Upper lobe of left lung (tissue), 6 donors: ENCODE measurements at places on chromosomes 1 and 21. TPM values are rescaled to one million over a fixed set of nuclear protein-coding genes. Genes with fewer than 3 reads are reported as not detected.

GRCh38 chr1:7551442-7551841, 219.7 kb upstream of the VAMP3 start:
- H3K4me1 ChIP-seq = peaks cover 25% of the 10 kb centered on the region
- no peak overlapping the region for H3K27ac ChIP-seq
- no peak overlapping the region for H3K4me3 ChIP-seq

DNA sequence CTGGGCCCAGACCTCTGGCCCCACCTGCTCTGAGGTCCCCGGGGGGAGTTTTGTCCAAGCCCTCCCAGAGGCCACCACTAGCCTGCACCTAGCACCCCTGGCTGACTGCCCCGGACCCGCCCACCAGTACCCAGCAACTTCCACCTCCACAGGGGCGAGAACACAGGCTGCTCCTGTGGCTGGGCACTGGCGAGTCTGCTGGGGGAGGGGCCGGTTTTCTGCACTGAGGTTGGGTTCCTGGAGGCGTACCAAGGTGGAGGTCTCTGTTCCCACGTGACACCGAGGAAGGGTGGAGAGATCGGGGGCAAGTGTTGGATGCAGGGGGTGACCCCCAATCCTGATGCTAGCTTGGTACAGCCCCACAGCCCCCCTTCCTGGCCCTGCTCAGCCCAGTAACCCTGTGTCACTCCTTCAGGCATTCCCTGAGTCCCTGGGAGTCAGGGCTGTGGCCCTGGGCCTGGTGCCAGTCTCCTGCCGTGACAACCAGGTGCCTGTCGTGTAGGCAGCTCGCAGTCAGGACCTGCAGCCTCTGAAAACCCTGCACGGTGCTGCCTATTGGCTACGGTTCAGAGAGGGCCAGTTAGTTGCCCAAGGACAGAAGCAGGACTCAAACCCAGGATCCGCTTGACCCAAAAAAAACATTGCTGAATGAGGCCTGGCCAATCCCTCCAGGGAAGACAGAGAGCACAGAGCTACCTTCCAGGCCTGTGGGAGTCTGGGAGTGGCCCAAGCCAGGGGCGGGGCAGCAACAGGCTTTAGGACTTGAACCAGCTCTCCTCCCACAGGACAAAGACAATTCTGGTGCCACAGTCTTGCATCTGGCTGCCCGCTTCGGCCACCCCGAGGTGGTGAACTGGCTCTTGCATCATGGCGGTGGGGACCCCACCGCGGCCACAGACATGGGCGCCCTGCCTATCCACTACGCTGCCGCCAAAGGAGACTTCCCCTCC, 3.1 kb downstream of the ESPN start:
- no peak for DNase-seq
- H3K36me3 ChIP-seq = no peaks in the 10 kb centered on the region
- H3K27me3 ChIP-seq = peaks cover 11% of the 10 kb centered on the region
- no peak overlapping the region for H3K27ac ChIP-seq
- H3K4me1 ChIP-seq = peaks cover 30% of the 10 kb centered on the region

DNA sequence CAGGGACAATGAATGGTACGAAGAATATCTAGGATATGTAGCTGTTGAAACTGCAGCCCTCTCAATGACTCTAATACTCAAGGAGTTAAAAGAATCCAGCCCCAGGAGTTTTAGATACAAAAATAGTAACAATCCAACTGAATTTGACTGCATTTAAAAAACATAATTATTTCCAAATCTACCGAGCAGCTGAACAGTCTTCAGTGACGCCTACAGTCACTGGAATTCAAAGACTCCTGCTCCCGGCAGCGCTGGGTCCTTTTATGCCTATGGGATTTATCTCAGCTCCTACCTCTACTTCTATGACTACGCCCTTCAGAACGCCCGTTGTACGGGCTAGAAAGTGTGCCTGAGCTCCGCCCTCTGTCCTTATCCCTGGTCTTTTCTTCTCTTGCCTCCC, 55.7 kb downstream of the WARS2 start:
- peak overlapping the region; percentile 5 for H3K4me3 ChIP-seq
- no peaks in the 10 kb centered on the region for H3K27me3 ChIP-seq
- no peak overlapping the region for H3K27ac ChIP-seq
- no peak for DNase-seq

- no peak overlapping the region for H3K4me3 ChIP-seq
- no peak for DNase-seq
- no peaks in the 10 kb centered on the region for H3K36me3 ChIP-seq
These were observed 22.2 kb upstream of the EPHB2 start for GRCh38 chr1:22688466-22688865.

DNA sequence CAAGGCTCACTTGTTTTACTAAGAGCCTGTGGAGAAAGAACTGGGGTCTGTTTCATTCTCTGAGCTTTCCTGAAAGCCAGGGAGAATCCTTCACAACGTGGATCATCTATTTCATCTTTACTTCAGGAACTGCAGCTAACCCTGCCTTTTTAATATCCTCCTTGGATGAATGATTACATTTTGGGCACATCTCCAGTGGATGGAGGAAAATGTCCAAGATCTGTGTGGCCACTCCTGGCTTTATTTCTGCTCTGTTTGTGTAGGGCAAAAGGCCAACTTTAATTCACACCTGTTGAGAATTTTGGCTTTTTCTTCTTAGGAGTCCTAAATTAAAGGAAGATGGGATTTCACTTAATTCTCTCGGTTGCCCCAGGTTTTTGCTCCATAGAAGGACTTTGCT, 69.5 kb upstream of the CACNA1E start:
- H3K4me1 ChIP-seq = no peaks in the 10 kb centered on the region
- no peak overlapping the region for H3K4me3 ChIP-seq
- no peaks in the 10 kb centered on the region for H3K36me3 ChIP-seq
- H3K27me3 ChIP-seq = no peaks in the 10 kb centered on the region

DNA sequence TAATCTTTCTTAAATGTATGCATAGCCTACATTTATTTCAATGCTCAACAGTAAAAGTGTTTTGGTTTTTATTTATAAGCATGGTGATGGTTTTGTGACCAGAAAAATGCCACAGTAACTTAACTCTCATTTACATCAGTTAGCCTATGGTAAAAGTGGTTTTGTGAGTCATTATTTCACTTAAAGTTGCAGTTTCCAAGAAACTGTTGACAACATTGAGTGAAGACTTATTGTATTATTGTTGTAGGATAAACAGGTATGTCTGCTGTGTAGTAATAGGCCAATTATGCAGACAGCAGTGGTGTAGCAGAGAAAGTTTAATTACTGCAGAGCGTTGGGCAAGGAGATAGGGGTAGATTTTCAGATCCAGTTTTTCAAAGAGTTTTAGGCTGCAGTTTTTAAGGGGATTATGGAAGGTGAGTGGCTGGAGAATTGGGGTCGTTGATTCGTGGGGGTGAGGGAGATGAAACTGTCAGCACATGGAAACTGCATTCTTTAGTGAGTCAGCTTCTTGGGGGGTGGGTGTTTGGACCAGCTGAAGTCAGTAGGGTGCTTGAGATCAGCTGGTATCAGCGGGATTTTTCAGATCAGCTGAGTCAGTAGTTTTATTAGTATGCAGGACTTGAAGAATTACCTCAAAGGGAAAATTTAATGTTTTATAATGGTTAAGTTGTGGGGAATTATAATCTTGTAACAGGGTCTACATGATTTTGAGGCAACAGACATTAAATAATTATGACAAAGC, 168.7 kb upstream of the FMN2 start:
- H3K27ac ChIP-seq = no peak overlapping the region
- no peaks in the 10 kb centered on the region for H3K4me1 ChIP-seq
- DNase-seq = no peak
- no peak overlapping the region for H3K4me3 ChIP-seq

- peaks cover 22% of the 10 kb centered on the region for H3K4me1 ChIP-seq
- H3K4me3 ChIP-seq = peak overlapping the region; percentile 51
- peak overlapping the region; percentile 85 for H3K27ac ChIP-seq
- peak; percentile 94 for DNase-seq
- no peaks in the 10 kb centered on the region for H3K27me3 ChIP-seq
These were observed 11.5 kb upstream of the COL16A1 start for GRCh38 chr1:31715087-31715872.

DNA sequence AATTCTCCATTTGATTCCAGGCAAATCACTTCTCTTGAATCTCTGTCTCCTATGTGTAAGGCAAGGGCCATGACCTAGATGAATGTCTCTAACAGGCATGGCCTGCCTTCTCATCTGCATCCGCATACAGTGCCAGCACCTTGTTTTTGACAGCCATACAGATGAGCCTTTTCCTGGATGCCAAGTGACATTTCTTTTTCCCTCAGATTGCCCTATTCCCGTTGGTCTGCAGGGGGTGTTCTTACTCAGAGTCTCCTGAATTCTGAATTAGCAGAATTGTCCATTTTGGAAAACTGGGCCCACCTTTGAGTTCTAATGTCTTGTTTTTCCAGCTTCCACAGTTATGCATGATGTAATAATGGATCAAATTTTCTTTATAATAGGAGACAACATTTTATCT, 88.0 kb upstream of the ADAR start:
- no peaks in the 10 kb centered on the region for H3K36me3 ChIP-seq
- H3K4me1 ChIP-seq = no peaks in the 10 kb centered on the region
- DNase-seq = no peak
- no peak overlapping the region for H3K4me3 ChIP-seq

DNA sequence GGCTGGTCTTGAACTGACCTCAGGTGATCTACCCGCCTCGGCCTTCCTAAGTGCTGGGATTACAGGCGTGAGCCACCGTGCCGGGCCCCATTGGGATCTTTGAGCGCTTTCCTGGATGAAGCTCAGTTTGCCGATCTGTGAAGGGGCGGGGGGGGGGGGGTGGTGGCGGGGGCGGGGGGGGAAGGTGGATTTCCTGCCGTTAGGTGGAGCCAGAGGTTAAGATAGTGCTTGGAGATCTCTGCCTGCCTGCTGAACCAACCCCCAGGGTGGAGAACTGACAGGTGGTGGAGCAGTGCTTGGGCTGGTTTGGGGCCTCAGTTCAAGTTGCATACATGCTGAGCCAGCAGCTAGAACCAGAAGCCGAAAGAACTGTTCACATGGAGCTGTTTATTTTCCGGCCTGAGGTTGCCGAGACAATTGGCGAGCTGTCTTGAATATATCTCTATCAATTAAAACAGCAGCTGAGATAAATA, 1.7 kb downstream of the TMCC2 start:
- no peaks in the 10 kb centered on the region for H3K36me3 ChIP-seq
- peak overlapping the region; percentile 55 for H3K27ac ChIP-seq
- peak; percentile 69 for DNase-seq
- peak overlapping the region; percentile 80 for H3K4me3 ChIP-seq
- no peaks in the 10 kb centered on the region for H3K27me3 ChIP-seq
- H3K4me1 ChIP-seq = peaks cover 29% of the 10 kb centered on the region

DNA sequence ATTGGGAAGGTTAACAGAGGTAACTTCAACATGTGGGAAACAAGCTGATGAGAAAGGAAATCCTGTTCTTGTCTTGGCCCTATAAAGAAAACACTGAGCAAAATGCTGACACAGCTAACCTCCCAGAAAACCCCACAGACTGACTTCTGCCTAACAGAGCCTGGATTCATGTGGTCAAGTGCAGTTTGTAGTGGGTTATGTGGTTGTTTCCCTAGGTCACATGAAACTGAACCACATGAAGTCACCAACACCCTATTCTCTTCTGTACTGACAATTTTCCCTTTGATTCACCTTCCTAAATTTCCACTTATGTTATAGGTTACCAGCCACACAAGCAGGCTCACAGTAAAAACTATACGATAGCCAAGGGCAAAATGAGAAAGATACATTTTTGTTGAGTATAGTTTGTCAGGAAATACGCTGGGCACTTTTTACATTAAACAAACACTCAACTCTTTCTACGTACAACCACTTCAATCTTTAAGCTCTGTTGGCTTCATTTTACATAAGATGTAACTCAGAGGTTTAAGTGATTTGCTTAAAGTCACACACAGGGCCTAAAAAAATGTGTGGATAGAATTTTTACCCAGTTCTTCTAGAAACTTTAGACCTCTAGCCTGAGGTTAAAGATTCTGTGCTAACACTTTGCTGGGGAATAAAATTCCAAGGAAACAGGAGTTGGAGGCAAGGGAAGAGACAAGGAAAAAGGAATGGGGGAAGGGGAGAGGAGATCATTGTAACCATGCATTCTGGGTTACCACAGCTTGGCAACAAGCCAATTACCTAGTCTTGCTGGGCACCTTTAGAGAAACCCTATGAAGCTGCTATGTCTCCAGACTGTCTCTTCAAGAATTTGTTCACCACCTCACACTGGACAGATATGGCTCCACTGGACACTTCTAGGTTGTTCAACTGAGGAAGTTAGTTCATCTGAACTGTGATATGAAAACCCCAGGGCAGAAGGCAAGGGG, 601.6 kb upstream of the USP24 start:
- H3K4me3 ChIP-seq = no peak overlapping the region
- H3K27ac ChIP-seq = no peak overlapping the region
- H3K27me3 ChIP-seq = no peaks in the 10 kb centered on the region
- no peaks in the 10 kb centered on the region for H3K36me3 ChIP-seq

DNA sequence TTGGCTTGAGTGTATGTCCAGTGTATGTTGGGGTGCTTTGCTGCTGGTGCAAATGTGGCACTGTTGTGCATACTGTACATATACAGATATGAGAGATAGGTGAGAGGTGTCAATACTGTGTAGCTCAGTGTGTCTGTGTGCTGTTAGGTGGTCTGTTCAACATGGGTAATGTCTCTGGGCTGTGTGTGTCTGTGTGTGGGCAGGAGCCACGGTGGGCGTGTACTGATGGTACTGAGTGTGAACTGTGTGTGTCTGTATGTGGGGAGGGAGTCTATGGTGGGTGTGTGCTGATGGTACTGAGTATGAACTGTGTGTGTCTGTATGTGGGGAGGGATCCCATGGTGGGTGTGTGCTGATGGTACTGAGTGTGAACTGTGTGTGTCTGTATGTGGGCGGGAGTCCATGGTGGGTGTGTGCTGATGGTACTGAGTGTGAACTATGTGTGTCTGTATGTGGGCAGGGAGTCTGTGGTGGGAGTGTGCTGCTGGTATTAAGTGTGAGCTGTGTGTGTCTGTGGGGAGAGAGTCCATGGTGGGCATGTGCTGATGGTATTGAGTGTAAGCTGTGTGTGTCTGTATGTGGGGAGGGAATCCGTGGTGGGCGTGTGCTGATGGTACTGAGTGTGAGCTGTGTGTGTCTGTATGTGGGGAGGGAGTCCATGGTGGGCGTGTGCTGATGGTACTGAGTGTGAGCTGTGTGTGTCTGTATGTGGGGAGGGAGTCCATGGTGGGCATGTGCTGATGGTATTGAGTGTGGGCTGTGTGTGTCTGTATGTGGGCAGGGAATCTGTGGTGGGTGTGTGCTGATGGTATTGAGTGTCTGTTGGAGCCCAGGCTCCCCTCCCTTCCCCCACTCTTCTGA, 32.2 kb upstream of the FOXO6 start:
- H3K36me3 ChIP-seq = no peaks in the 10 kb centered on the region
- no peak overlapping the region for H3K27ac ChIP-seq
- no peak overlapping the region for H3K4me3 ChIP-seq

- peaks cover 4% of the 10 kb centered on the region for H3K4me1 ChIP-seq
- no peak for DNase-seq
- no peaks in the 10 kb centered on the region for H3K36me3 ChIP-seq
- no peak overlapping the region for H3K4me3 ChIP-seq
These were observed 7.5 kb downstream of the KAZN start for GRCh38 chr1:14605945-14606344.

GRCh38 chr1:101667761-101668160, 329.0 kb downstream of the OLFM3 start:
- no peak overlapping the region for H3K27ac ChIP-seq
- no peaks in the 10 kb centered on the region for H3K4me1 ChIP-seq
- no peaks in the 10 kb centered on the region for H3K36me3 ChIP-seq

The ZBTB7B gene
- 68.5 TPM for total RNA-seq

The SPATA46 gene
- not detected for total RNA-seq
